Pancreas (tissue), 10 donors: ENCODE measurements at places on chromosomes 1 and 21. TPM values are rescaled to one million over a fixed set of nuclear protein-coding genes. Genes with fewer than 3 reads are reported as not detected.

Gene ADAM30
- not detected for polyA plus RNA-seq

Gene RHCE
- 0.23 TPM for polyA plus RNA-seq

Gene SPATA46
- polyA plus RNA-seq, result not detected

Gene RGS8
- not detected for polyA plus RNA-seq
